ENCODE measurements at places on chromosomes 5 and 9.

DNA sequence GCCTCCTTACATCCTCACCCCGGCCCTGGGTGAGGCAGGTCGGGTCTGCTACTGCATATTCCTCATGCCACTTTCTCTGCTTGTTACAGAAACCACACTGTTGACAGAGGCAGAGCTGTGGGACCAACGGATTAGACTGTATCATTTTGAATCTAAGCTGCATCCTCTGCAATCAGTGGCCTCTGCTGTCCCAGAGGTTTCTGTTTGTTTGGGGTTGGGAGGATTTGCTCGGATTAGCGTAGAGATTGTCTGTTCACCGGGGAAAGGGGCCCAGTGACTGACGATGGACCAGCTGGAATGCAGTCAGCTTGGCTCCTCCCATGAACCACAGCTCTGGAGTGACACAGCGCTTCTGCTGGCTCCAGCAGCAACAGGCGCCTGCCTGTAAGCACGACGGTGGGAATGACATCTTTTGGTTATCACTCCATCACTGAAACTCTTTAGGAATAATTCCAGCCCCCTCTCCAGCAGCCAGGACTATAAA lies 37.3 kb upstream of the ADRA1B start:
- no peak for DNase-seq

GRCh38 chr5:12125895-12126294 lies 221.6 kb upstream of the CTNND2 start:
- DNase-seq, result no peak

DNA sequence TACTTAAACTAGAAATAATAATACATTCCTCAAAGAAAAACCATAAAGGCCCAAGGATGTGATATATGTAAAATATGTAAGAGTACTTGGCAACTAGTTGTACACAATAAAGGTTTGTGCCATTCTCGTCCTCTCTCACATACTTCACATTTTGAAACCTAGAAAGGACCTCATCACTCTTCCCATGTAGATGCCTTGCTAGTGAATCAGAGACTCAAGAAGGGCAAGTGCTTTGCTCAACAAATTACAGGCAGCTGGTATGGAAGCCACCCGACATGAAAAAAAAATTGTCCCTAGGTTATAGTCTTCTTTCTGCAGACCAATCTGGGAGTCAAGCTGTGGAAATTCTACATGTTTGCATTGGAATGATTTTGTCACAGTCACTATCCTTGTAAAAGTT lies 31.7 kb downstream of the ADRB2 start:
- no peak for DNase-seq

DNA sequence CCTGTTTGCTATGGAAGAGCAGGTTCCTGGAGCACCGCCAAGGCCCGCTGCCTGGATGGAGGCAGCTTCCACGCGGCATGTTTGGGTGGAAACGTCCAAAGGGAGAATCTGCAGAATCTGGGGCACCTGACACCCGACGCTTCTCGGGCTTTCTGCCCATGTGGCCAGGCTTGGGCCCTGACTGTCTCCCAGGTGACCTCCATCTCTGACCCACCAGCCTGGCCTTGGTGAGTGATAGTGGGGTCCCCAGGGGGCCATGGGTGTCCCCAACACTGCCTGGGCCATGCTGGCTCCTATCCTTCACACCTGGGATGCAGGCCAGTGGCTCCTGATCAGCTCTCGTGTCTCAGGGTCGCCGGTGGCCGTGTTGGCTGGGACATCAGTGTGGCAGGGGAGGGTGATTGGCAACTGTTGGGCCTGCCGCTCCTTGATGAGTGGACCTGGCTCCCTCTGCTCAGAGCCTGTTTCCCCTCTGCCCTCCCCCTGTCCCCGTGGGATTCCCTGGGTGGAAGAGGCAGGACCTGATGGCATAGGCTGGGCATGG lies 34.0 kb downstream of the GLT6D1 start:
- DNase-seq, result no peak

DNA sequence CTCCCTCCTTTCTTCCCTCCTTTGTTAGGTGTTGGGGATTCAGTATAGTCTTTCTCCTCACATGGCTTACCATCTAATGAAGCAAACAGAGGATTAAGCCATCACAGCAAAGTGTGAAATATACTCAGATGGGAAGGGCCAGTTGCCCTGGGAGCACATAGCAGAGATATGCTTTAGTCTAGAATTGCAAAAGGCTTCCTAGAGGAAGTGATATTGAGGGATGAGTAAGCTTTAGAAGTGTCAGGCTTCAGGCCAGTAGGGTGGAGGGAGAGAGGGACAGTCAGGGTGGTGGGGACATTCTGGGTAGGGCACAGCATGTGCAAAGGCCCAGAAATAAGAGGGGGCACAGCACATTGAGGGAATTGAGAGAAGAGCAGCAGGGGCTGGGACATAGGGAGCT lies 46.2 kb upstream of the GLRA1 start:
- no peak for DNase-seq

GRCh38 chr5:103034662-103035392 lies 85.1 kb downstream of the GIN1 start:
- DNase-seq, result no peak

DNA sequence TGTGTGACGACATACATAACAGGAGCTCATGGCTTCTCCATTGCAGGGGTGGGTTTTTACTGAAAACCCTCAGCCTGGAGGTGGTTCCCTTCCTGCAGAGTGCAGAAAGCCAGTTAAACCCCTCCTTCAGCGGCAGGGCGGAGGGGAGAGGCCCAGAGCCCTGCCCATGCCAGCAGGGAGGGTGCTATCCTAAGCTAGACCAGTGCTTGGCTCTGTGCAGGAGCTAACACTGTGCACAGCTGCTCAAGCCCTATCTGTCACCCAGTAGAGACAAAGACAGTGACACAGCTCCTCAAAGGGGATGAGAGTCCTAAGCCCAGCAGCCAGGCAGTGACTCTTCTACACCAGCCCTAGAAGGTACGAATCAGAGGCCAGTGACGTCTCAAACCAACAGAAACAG lies 70.0 kb upstream of the ZSWIM6 start:
- DNase-seq, result no peak

DNA sequence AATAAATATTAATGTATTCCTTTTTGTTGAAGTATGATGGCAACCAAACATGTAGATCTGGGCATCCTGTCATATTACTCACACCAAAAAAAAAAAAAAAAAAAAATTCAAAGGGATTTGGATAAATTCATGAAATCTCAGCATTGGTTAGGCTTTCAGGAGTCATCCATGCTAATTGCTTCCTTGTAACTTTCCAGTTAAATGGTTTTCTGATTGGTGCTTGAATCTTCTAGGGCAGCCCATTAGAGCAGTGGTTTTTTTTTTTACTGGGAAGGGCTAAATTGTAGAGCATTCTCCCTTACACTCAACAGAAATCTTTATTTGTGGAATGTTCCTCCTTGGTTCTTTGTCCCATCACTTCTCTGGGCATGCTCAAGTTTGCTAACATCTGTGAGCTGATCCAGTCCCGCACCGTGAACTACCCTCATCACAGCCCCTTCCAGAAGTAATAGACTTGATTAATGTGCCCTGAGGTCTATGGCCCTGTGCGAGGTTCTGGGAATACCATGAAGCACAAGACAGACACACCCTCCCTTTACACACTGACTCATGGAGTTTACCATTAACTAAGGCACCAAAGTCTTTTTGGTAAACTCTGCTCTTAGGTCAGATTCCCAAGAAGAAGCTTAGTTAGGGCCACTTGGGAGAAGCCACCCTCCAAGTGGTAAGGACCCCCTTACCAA lies 56.0 kb downstream of the RGS3 start:
- no peak for DNase-seq

All from effector CD4-positive, alpha-beta T cell (primary cell).